COR-L47 (cell line): ENCODE measurements at places on chromosomes 1 and 21.

DNA sequence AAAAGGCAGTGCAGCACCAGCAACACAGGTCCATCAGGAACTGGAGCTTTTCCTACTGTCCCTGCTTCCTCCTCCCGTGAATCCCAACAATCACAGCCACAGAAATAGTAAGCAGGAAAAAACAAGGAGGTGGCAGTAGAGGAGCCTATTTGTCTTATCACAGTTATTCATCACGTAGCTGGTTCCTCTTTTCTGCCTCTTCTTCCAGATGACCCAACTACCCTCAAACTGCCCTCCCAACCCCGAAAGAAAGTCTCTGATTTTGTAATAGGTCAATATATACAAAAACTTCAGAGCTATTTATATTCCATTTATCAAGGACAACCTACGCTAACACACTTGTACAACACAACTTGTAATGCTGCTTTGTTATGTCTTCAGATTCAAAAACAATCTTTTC is 21.4 kb downstream of the GNB1 start:
- DNase-seq: no peak

GRCh38 chr1:181386340-181386739 is 97.0 kb upstream of the CACNA1E start:
- no peak for DNase-seq

- no peak for DNase-seq
Measured at GRCh38 chr1:204960306-204961125, 82.5 kb upstream of the CNTN2 start.

DNA sequence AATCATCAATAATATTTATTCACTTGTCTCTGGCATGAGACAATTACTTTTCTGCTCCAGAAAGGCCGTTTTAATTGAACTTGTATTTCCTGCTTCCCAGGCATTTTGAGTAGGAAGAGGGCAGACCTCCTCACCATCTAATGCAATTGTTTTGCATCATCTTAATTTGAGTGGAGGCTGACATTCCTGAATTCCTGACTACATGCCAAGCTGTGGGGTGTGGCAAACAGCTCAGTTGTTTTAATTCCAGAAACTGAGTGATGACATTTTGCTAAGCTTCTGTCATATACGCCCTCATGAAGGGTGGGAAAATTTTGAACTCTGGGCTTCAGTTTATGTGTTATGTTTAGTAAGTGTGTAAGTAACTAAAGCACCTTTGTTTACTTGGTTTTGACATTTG is 125.4 kb upstream of the USP25 start:
- DNase-seq: no peak

- no peak for DNase-seq
Measured at GRCh38 chr1:47765236-47765635, 231.9 kb downstream of the TRABD2B start.

DNA sequence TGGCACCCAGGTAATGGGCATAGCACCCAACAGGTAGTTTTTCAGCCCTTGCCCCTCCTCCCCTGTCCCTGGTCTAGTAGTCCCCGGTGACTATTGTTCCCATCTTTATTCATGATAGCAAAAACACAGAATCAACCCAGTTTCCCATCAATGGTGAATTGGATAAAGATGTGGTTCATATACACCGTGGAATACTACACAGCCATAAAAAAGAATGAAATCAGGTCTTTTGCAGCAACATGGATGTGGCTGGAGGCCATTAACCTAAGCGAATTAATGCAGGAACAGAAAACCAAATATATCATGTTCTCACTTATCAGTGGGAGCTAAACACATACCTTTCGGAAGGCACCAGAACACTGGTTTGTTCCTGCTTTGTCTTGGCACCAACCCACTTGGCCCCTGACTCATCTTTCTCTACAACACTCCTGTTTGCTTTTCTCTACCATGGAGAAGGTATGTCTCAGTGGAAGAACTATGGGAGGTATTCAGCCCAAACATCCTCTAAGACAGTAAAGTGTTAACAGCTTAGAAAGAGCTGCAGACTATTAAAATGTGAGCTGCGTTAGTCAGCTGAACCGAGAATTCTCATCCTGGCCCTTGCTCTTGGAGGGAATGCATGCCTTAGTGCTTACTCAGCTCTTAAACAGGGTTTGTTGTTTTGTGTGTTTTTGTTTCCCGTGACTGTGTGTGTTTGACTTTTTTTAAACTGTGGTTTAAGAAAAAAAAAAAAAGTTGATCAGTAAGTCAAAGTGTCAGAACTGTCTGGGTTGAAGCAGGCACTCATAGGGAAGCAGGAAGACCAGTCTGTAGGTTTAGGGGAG is 203.0 kb downstream of the TOMM20 start:
- DNase-seq: no peak

DNA sequence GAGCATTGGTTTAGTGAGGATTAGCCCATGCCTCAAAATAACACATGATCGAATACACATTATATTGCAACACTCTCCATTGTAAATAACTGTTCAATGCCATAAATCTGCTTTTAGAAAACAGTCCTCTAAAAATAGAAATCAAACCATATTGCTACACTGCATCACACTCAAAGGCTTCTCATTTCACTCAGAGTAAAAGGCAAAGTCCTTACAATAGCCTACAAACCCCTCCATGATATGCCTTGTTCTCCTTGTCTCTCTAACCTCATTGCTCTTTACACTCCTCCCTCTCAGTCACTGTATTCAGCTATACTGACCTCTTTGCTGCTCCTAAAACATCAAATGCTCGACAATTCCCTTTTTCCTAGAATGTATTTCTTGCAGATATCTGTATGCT is 64.2 kb downstream of the CYYR1 start:
- no peak for DNase-seq

- DNase-seq: no peak
Measured at GRCh38 chr1:158527190-158527815, 26.9 kb downstream of the OR6Y1 start.

DNA sequence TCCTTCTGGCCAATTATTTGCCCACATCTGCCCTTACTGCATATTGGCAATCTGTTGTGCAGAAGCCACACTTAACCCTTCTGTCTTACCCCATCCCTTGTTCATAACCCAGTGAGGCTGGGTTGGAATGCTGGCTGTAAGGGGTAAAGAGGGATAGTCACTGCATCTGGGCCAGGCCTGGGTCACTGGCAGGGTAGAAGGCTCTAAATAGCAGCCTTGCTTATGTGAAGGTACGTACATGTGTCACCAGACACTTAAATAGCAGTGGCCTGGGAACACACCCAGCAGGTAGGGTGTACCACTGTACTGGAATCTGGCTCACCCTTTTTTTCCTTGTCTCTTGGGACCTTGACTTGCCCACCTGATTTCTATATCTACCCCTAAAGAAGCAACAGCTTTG is 9.9 kb upstream of the TARS2 start:
- no peak for DNase-seq

DNA sequence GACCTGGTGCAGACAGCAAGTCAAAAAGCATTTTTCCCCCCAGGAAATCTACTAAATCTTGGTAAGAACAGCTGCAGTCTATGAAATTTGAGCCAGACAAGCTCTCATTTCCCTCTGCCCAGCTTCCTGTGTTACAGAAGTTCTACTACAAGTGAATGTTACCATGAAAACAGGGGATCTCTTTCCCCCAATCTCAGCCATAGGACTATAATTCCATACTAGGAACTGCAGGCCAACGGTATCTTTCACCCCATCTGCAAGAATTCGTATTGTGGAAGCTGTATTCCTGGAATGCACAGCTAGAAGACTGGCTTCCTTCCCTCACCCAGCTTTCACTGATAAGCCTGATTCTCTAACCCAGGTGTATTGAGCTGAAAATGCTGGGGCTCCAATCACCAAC is 1655.4 kb downstream of the BRINP3 start:
- no peak for DNase-seq

GRCh38 chr1:21278860-21279845 is 11.1 kb downstream of the ECE1 start:
- no peak for DNase-seq

- no peak for DNase-seq
Measured at GRCh38 chr1:42941640-42942330, 16.9 kb downstream of the SLC2A1 start.

GRCh38 chr21:26925636-26926035 is 41.3 kb downstream of the ADAMTS5 start:
- no peak for DNase-seq

DNA sequence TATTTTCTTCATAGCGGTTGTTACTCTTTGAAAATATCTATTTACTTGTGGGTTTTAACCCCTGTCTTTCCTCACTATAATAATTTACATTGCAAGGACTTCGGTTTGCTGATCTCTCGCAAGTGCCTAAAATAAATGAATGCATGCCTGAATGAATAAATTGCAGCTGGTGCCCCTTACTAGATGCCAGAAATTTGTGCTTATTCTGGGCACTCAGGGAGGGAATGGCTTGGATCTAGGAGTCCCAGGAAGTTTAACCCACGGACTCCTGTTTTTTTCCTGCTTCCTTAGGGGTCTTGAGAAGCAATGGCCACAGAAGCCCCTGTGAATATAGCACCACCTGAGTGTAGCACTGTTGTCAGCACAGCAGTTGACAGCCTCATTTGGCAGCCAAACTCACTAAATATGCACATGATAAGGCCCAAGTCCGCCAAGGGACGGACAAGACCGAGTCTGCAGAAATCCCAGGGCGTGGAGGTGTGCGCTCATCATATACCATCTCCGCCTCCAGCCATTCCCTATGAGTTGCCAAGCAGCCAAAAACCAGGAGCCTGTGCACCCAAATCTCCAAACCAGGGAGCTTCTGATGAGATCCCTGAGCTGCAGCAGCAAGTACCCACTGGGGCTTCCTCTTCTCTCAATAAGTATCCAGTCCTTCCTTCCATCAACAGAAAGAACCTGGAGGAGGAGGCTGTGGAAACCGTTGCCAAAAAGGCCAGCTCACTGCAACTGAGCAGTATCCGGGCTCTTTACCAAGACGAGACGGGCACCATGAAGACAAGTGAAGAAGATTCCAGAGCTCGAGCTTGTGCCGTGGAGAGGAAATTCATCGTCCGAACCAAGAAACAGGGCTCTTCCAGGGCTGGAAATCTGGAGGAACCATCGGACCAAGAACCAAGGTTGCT is 4.2 kb upstream of the PLA2G2C start:
- DNase-seq: no peak

GRCh38 chr1:183487674-183488442 is 15.6 kb downstream of the SMG7 start:
- DNase-seq: no peak
